LoVo (cell line): ENCODE measurements at places on chromosomes 6 and 20.
A peak's percentile ranks its signal among the peaks of the same experiment; 100 is the strongest.

DNA sequence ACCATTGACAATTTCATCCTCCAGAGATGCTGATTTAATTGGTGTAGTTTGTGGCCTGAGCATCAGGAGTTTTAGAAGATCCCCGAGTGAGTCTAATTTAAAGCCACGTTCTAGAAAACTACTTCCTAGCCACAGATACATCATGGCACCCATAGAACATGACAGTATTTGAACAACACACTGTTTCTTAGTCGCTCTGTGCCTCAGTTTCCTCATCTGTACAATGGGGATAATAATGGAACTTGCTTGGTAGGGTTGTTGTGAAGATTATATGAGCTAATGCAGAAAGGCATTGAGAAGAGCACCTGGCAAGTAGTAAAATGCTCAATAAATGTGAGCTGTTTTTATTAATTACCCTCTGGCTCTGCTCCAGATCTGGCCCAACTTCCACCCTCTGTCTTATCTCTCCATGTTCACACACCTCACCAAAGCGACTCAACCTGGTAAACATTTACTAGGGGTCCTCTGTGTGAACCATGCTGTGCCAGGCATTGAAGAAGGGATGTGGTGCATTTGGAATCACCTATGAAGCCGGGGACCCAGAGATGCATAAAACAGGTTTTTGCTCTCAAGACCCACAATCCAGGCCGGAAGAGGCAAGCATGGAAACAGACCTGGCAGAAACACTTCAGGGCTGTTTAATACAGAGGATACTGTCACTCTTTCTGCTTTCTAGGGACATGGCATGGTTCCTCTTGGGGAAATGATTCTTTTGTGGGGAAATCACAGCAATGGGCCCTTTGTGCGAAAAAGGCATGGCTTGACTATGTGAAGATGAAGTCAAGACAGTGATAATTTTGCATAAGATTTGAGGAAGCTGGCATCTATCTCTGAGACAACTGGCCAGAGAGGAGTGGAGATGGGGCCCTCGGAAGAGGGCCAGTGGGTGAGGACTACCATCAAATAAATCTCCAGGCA is 16.2 kb upstream of the MRPS18A start:
- no peak for DNase-seq

- no peak for DNase-seq
Measured at GRCh38 chr6:30013291-30013922, 47.7 kb upstream of the POLR1H start.

- no peak for DNase-seq
Measured at GRCh38 chr6:20313051-20313450, 88.6 kb upstream of the E2F3 start.

GRCh38 chr6:2831392-2831791 is 10.3 kb downstream of the SERPINB1 start:
- no peak for DNase-seq

DNA sequence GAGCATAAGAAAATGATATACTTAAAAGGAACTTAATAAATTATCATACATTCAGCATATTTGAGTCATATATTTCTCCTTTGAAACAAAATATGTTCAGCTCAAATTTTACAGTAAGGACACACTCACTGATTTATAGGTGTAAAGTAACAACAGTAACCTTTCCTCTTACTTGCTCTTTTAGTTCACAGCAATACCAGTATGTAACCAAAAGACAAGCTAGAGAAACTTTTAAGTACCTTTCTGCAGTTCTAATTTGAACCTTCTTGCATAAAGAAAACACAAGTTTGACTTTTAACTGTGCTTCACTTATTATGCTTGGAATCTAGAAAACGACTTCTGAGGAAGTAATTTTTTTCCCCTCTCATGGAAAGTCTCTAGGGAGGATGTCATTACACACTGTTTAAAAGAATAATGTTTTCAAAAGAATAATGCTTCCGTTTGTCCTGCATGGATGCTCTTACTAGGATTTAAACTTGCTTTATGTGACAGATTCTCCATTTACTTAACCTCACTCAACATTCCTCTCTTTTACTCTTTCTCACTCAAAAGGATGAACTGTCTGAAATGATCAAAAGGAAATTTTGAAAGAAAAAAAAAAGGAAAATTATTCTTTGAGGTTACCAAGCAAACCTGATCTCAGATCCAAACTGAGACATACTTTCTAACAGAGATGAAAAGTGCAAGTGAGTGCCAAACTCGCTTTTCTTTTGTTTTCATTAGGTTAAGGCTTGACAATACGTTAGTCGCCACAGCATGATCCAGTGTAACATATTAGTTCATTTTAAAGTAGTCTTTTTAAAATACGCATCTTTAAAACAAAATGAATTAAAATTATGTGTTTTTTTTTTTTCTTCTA is 22.4 kb upstream of the CALHM6 start:
- DNase-seq = no peak

DNA sequence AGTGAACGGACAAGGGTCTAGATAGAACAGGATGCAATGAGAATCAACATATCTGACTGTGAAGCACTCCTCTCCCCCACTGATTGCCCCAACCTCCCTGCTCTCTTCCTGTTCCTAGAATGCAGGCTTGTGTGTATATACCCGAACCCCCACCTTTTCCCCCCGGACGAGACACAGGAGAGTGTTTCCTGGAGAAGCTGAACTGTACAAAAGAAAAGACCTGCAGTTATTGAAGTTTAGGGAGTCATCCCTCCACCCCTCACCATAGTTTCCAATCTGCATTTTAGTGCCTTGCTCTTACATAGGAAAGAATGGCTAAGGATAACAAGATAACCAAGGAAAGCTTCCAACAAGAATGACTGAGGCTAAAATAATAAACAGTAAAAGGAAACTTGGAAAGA is 55.5 kb upstream of the PDE10A start:
- DNase-seq = no peak

- no peak for DNase-seq
Measured at GRCh38 chr6:802701-803100, 109.8 kb upstream of the EXOC2 start.

GRCh38 chr6:122042960-122043735 is 356.3 kb upstream of the HSF2 start:
- no peak for DNase-seq

DNA sequence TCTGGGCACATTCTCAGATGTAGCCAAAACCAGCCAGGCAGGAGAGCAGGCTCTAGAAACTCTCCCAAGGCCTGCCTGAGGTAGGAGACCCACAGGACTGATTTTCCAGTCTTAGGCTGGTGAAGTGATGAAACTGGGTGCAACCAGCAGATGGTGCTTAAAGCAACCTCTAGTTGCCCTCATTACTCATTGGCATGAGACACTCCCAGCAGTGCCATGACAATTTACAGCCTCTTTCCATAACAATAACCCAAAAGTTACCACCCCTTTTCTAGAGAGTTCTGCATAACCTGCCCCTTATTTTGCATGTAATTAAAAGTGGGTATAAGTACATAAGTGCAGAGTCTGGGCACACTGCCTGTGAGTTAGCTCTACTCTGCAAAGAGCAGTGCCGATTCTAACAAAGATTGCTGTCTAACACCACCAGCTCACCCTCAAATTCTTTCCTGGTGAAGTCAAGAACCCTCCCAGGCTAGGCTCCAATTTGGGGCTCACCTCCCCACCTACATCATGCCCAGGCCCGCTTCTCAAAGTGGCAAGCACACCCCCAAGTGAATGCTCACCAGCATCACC is 14.4 kb upstream of the GPR6 start:
- DNase-seq = no peak

DNA sequence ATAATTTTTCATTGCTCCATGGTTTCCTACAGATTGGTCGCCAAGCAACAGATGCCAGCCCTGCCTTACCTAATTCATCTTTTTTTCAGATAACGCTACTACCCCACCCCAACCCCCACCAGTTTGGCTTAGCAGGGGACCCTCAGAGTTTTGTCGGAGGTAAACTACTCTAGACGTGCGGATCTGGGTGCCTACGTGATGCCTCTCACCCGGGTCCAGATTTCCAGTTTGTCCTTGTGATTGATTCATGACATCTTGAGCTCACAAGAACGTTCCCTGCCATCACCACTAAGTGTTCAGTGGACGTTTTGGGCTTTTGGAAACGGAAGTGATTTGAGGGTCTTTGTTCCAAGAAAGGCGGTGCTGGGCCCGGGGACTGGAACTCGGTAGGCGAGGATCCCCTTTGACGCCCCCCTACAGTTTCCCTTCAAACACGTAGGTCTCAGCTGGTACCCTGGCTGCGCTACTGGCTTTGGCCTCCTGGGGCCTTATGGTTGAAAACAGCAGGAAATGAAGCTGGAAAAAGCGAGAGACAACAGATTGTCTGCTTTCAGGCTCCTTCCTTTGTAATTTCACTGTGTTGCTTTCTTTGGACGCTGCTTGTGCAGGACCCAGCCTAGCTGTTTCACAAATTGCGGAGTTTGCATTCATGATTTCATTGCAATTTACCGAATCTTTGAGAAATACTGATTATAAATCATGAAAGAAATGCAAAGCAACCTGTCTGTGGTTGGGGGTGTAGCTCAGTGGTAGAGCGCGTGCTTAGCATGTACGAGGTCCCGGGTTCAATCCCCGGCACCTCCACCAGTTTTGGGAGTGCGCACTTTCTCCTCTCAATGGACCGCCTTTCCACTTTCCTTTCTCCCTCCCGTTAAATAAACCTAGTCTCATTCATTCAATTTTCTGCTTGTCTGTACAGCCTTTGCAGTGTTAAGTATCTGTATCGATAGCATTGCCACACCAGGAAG is 81.0 kb downstream of the GPX5 start:
- DNase-seq = peak; percentile 76

DNA sequence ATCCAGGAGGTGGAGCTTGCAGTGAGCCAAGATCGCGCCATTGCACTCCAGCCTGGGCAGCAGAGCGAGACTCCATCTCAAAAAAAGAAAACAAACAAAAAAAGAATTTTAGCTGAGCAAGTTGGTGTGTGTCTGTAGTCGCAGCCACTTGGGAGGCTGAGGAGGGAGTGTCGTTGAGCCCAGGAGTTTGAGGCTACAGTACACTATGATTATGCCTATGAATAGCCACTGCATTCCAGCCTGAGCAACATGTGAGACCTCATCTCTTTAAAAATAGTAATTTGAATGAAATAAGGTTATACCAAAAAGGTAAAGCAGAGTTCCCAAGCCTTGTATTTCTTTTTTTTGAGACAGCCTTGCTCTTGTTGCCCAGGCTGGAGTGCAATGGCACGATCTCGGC is 19.8 kb downstream of the MTRES1 start:
- DNase-seq = no peak

- DNase-seq = no peak
Measured at GRCh38 chr6:11732036-11732631, 46.5 kb downstream of the ADTRP start.

GRCh38 chr6:90478278-90478677 is 108.6 kb downstream of the MAP3K7 start:
- no peak for DNase-seq

GRCh38 chr6:158773581-158774449 is 45.4 kb downstream of the EZR start:
- DNase-seq = no peak

GRCh38 chr6:130303431-130303830 is 62.4 kb upstream of the TMEM200A start:
- no peak for DNase-seq

DNA sequence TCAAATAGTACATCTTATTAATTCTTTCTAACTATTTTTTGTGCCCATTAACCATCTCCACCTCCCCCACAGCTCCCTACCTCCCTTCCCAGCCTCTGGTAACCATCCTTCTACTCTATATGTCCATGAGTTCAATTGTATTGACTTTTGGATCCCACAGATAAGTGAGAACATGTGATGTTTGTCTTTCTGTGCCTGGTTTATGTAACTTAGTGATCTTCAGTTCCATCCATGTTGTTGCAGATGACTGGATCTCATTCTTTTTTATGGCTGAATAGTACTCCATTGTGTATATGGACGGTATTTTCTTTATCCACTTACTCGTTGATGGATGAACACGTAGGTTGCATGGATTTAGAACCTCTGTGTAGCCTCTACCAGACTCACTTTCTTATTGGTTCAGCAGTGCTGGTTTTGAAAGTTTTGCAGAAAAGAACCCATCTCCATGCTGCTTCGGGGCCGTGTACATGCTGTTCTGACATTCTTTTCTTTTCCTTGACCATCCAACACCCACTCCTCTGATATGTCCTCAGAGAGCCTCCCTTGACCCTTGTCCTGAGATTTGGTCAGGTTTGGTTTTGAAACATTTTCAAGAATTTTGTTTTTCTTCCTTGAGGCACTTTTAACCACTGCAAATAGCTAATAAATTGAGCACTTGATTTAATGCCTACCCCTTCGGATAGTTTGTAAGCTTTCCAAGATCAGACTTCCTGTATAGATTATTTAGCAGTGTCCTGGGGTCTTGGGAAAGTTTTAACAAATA is 231.2 kb upstream of the ZFP64 start:
- DNase-seq = no peak

- DNase-seq = no peak
Measured at GRCh38 chr6:31107052-31107451, 5.3 kb downstream of the C6orf15 start.

DNA sequence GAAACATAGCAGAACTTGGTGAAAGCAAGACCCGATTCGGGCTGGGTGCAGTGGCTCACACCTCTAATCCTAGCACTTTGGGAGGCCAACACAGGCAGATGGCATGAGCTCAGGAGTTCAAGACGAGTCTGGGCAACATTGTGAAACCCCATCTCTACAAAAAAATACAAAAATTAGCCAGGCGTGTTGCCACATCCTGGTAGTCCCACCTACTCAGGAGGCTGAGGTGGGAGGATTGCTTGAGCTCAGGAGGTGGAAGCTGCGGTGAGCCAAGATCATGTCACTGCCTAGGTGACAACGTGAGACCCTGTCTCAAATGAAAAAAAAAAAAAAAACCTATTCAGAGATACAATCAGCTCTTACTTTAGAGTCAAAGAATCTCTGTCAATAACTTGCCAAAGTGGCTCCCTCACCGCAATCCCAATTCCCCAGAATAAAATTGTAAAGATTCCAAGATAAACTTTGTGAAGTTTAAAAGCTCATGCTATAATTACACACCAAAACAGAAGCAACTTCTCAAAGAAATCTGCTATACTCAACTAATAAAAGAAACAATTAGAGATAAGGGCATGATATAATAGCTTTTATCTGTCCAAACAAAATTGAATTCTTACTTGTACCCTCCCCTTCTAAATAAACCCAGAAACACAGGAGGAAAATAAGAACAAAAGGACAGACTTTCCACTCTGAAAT is 33.6 kb downstream of the CDK19 start:
- DNase-seq = no peak

GRCh38 chr20:58628491-58629214 is 22.4 kb upstream of the STX16 start:
- no peak for DNase-seq

GRCh38 chr6:33812669-33813068 is 8.9 kb upstream of the MLN start:
- peak; percentile 32 for DNase-seq

DNA sequence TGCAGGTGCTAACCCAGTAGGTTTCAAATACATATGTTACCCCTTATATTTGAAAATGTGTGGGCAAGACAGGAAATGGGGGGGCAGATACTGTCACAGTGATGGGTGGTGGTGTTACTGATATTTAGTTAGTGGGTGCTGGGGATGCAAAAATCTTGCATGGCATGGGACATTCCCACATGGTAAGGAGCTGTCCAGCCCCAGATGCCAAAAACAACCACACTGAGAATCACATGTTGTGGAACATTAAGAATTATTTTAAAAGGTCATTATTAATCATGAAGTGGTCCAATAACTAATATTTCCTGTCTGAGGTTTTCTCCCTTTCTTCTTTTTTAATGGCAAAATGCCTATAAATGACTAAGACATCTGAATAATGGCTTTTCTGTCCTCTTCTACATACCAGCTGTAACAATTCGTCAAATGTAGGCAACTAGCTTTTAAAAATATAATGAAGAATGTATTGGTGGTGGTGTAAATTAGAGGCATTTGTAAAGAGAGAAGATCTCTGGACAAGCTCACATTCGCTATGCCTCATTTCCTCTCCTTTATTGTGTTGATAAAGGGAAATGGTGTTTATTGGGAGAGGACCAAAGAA is 57.3 kb upstream of the SLC35B3 start:
- no peak for DNase-seq
